ENCODE measurements at places on chromosomes 2 and 18.

- DNase-seq: no peak
Observed at GRCh38 chr2:198414976-198415375, 610.6 kb downstream of the PLCL1 start.

GRCh38 chr18:30177056-30177455 lies 865.5 kb downstream of the DSC3 start:
- no peak for DNase-seq

DNA sequence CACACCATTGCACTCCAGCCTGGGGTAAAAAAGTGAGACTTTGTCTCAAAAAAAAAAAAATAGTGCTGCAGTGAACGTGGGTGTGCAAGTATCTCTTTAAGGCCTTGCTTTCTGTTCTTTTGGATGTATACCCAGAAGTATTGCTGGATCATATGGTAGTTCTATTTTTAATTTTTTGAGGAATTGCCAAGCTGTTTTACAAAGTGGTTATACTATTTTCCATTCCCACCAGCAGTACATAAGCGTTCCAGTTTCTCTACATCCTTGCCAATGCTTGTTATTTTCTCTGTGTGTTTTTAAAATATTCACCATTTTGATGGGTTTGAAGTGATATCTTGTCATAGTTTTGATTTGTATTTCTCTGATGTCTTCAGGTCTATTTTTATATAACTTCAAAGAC lies 13.1 kb downstream of the ARMC9 start:
- DNase-seq: no peak

DNA sequence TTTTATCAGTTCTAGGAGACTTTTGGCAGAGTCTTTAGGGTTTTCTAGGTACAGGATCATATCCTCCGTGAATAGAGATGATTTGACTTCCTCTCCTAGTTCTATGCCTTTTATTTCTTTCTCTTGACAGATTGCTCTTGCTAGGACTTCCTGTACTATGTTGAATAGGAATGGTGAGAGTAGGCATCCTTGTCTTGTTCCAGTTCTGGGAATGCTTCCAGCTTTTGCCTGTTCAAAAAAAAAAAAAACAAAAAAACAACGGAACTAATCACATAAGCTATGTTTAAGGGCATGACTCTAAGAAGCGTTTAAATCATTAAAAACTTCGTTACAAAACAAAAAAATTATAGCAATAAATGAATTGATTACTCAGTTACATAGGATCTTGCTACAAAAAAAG lies 145.7 kb downstream of the NUP35 start:
- DNase-seq: no peak

GRCh38 chr2:9291866-9292265 lies 85.3 kb downstream of the ASAP2 start:
- no peak for DNase-seq

GRCh38 chr2:239566162-239566994 lies 165.6 kb upstream of the HDAC4 start:
- DNase-seq: no peak
